ENCODE measurements at places on chromosomes 13 and 19.

- DNase-seq: no peak
These were observed 459.4 kb upstream of the PCDH20 start for GRCh38 chr13:61874970-61875579.

DNA sequence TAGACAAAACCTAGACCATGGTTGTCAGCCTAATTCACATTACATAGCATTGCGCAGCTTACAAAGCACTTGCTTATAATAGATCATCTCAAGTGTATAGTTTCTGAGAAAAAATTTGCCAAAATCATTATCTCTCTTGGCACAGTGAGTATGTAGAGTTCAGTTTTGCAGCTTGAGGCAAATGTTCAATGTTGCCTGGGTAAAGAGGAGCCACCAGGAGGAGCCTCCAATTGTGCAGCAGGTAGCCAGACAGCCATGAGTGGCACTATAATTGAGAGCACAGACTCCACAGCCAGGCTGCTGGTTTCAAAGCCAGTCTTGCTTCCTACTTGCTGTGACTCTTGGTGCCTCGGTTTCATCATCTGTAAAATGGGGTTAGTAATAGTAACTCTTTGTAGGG lies 24.0 kb upstream of the OLFM4 start:
- no peak for DNase-seq

GRCh38 chr13:27012482-27013197 lies 159.0 kb downstream of the USP12 start:
- DNase-seq: no peak

DNA sequence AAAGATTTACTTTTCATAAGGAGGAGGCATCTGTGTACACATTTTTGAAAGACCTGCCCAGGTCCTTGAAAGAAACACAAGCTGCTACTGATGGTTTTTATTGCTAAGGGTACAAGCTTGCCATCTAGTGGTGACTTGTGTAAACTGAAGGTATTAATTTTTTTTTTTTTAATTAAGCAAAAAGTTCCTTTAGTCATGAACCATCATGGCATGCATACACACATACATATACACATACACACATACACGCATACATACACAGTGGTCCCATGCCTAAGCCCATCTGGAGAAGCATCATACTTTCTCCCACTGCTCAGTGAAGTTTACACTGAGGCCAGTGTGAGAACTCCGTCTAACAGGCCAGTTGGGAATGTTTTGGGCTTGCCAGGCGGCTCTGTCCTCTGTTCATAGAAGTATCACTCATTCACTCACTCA lies 312.5 kb downstream of the DCLK1 start:
- DNase-seq: no peak

- DNase-seq: no peak
These were observed 1342.5 kb upstream of the SLC10A2 start for GRCh38 chr13:104408733-104409132.

- DNase-seq: no peak
These were observed 223.5 kb upstream of the MAB21L1 start for GRCh38 chr13:35699825-35700510.

DNA sequence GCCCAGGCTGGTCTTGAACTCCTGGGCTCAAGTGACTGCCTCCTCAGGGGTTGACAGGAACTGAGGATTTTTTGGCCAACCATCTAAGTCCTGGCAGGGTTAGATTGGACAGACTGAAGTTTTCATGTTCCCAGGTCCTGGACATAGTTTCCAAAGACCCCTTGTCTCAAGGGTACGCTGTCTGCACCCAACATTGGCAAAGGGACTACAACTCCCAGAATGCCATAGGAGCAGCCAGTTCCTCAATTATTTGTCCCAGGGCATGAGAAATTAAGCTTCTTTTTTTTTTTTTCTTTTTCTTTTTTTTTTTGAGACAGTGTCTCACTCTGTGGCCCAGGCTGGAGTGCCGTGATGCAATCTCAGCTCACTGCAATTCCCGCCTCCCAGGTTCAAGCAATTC lies 6.9 kb downstream of the GYS1 start:
- DNase-seq: no peak
